ENCODE measurements at places on chromosomes 3 and 15. TPM values are rescaled to one million over a fixed set of nuclear protein-coding genes. Genes with fewer than 3 reads are reported as not detected.

GP9 gene
- polyA plus RNA-seq, result not detected

VIPR1 gene
- 0.79 TPM for polyA plus RNA-seq

CACNA2D2 gene
- 0.66 TPM for polyA plus RNA-seq

PIF1 gene
- 6.2 TPM for polyA plus RNA-seq

CHL1 gene
- 5.4 TPM for polyA plus RNA-seq

IL17RE gene
- 0.48 TPM for polyA plus RNA-seq

SERPINI2 gene
- not detected for polyA plus RNA-seq

HTR3E gene
- polyA plus RNA-seq, result not detected

KLF15 gene
- 0.10 TPM for polyA plus RNA-seq

TMEM45A gene
- 0.04 TPM for polyA plus RNA-seq

GP5 gene
- 0.06 TPM for polyA plus RNA-seq

SRP14 gene
- polyA plus RNA-seq, result 131 TPM

PIERCE2 gene
- polyA plus RNA-seq, result 0.23 TPM

LRTM1 gene
- not detected for polyA plus RNA-seq

NKIRAS1 gene
- 2.9 TPM for polyA plus RNA-seq

C3orf85 gene
- not detected for polyA plus RNA-seq

TM4SF18 gene
- not detected for polyA plus RNA-seq

MELTF gene
- polyA plus RNA-seq, result 0.07 TPM

FBXO40 gene
- polyA plus RNA-seq, result not detected

ECE2 gene
- polyA plus RNA-seq, result not detected

WWTR1 gene
- 0.79 TPM for polyA plus RNA-seq

SLC33A1 gene
- 15.0 TPM for polyA plus RNA-seq

CPA3 gene
- not detected for polyA plus RNA-seq

PHC3 gene
- polyA plus RNA-seq, result 51.8 TPM

SHC4 gene
- polyA plus RNA-seq, result 0.04 TPM

ACKR4 gene
- 0.21 TPM for polyA plus RNA-seq
